ENCODE measurements at places on chromosomes 2 and 18. TPM values are rescaled to one million over a fixed set of nuclear protein-coding genes. Genes with fewer than 3 reads are reported as not detected.

DNA sequence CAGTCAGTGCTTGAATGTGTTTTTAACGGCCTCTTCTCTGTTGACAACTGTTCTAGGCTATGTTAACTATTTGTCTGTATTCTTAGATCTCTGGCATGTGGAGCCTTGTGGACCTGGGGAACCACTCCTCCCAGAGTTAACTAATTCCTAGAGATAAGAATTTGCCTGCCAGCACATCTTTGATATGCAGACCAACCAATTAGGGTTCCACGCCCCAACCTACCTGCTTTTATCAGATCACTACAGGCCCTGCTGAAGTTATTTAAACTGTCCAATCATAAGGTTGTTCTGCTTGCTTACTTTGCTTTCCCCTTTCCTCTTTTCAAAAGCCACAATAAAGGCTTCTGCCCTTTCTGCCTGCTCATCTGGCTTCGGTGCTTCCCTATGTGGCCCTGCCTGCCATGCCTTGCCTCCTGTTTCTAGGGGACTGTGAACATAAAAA, 8.5 kb upstream of the CYBRD1 start:
- DNase-seq, result no peak

GRCh38 chr18:56269958-56270357, 368.4 kb downstream of the TXNL1 start:
- no peak for DNase-seq

DNA sequence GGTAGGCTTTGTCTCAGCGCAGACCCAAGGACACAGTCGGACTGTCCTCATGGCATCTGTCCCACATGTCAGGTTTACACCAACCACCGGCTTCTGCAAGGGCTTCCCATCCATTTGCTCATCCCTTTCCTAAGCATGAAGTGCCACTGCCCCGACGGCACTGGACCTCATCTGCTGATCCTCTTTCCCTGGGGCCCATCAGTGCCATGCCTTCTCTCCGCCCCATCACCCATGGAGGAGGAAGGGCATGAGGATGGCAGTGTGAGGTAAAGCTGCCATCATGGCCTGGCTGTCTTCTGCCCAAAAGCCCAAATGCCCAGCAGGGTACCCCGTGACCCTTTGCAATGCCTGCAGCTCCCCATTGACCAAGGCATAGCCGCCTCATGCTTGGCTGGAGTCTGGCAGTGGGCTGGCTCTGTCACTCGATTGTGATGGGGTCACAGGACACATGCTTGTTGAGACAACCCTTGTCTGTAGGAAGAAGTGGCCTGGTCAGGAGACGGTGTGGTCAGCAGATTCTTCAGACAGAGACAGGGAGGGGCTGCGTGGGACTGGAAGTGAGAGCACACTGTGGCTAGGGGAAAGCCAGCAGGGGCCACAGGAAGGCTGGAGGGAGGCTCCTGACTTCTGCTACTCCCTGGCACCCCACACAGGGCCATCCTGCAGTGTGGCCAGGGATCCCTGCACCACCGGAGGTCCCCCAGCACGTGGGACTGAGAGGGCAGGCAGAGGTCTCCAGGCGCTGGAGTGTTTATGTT, 493.7 kb upstream of the HS6ST1 start:
- DNase-seq, result no peak

- peak; percentile 69 for DNase-seq
These were observed 120.8 kb downstream of the CRIM1 start for GRCh38 chr2:36476411-36476810.

GRCh38 chr2:156476850-156477206, 40.6 kb downstream of the GPD2 start:
- peak; percentile 76 for DNase-seq

DNA sequence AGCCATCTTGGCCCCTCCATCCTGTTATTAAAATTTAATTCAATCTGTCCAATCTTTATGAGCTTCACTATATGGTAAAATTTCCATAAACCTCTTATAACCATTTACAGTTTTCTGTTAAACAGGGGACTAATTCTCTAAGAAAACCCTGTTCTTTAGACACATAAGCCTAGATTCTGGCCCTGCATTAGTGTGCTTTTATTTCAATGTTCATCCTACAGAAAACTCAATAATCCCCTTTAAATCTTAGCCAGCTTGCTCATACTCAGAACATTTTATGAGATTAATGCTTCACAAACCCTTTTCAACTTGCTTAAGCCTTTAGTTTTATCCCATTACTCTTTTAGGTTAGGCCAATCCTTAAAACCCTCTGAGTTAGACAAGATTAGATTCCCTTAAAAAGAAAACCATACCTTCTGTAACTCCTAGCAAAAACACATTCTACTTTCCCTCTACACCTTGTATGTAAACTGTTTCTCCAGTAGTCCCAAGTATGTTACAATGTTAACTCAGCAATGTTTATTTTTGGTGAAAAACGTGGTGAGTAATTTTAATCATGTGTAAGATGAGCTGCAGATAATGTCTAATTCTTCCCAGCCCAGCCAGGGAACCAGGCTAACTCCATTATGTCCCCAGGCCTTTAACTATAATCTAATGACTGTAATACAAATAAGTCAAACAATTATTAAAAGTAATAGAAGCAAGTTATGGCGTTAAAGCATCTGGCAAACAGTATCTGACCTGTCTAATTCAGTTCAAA, 1953.4 kb upstream of the LRRTM1 start:
- peak; percentile 51 for DNase-seq

DNA sequence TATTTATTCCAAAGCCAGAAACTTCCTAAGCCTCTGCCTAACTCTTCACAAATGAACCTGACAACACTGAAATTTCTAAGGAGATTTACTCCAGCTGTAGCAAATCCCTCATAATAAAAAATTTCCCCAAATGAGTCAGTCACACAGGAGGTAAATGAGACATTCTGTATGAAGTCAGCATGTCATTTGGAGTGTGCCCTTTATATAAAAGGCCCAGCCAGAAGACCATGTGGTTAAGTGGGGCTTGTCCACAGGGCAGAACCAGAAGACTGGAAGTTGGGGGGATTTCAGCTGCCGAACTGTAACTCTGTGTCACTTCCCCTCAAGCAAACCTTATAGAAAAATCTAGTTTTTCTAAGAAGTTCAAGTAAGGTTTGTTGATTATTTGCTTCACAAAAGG, 30.2 kb downstream of the NRP2 start:
- DNase-seq, result peak; percentile 43

DNA sequence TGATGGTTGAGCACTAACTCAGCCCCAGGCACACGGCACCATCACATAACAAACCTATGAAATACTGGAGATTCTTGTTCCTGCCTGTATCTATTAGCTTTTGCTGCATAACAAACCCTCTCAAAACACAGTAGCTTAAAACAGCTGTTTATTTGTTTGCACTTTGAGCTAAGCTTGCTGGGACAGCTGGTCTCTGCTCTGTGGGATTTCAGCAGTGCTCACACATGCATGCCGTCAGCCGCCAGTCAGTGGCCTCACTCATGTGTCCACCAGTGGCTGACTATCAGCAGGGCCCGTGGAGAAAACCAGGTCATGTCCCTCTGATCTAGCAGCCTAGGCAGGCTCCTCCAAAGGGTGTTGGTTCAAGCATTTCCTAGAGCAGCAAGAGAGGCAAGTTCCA, 52.8 kb upstream of the RAB12 start:
- DNase-seq, result no peak

DNA sequence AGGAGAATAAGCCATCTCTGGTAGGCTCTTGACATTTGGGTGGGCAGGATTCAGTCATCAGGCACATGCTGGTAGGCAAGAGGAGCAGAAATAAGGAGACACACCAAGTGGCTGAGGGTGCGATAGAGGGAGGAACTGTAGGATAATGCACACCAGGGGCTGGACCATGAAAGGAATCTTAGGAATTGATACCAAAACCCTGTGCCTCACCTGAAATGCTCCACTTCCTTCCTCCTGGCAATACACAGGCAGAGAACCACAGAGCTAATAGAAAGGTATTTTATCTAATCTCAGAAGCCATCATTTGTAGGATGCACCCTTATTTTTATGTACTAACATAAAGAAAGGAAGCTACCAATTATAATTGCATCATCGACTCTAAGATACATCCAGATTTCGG, 4.4 kb upstream of the CYP1B1 start:
- no peak for DNase-seq

The OTOS gene
- not detected for total RNA-seq

The UPP2 gene
- not detected for total RNA-seq

The RUFY4 gene
- not detected for total RNA-seq

The ABHD1 gene
- 0.36 TPM for total RNA-seq

The HOXD3 gene
- total RNA-seq, result 3.0 TPM

The POMC gene
- not detected for total RNA-seq

The GPR39 gene
- 43.2 TPM for total RNA-seq

Data from PC-3 (cell line).